ENCODE measurements at places on chromosomes 3 and 15.

DNA sequence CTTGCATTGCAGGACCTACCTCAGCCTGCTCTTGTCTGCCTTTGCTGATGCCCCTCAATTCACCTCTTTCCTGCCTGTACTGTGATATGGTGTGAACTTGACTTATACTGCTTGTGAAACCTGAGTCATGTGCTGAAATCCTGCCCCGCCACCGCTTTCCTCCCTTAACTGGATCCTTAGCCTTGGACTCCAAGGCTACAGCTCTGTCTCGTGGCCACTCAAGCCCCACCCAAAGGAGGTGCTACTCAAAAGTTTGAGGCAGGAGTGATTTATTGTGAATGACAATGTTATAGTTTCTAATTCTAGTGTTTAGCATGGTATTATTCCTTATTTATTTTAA lies 56.1 kb downstream of the MYZAP start:
- DNase-seq, result no peak

- no peak for DNase-seq
Measured at GRCh38 chr15:89490814-89491315, 5.5 kb downstream of the RHCG start.

DNA sequence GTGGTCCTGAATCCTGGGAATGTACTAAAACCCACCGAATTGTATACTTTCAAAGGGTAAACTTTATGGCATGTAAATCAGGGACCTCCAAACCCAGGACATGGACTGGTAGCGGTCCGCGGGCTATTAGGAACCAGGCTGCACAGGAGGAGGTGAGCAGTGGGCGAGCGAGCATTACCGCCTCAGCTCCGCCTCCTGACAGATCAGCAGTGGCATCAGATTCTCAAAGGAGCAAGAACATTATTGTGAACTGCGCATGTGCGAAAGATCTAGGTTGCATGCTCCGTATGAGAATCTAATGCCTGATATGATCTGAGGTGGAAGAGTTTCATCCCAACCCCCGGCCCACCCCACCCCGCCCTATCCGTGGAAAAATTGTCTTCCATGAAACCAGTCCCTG lies 22.2 kb downstream of the HEG1 start:
- DNase-seq, result no peak

DNA sequence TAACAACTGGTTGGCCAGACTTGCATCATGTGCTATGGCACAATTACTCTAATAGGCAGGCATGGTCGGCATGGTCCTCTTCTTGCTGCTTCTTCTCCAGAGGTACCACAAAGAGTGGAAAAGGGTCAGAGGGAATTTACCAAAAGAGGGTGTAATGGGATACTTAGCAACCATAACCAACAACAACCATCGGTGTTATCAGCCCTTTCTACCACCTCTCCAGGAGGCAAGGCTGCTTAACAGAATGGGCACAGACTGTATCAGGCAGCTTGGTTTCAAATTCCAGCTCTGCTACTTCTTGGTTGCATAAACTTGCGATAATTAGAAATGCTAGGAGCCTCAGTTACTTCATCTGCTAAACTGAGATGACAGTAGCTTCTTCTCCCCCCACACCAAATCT lies 284.6 kb upstream of the CRBN start:
- no peak for DNase-seq

GRCh38 chr3:130465521-130465920 lies 51.5 kb upstream of the COL6A6 start:
- DNase-seq, result no peak

DNA sequence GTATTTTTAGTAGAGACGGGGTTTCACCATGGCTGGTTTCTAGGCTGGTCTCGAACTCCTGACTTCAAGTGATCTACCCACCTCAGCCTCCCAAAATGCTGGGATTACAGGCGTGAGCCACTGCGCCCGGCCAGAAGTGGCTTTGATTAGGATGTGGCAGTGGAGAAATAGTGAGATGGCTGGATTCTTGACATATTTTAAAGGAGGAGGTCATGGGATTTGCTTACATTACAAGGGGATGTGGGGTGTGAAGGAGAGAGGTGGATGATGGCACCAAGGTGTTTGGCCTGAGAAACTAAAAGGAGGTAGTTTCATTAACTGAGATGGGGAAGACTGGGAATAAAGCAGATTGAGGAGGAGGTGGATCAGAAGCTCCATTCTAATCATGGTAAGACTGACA lies 15.0 kb upstream of the LTF start:
- no peak for DNase-seq

GRCh38 chr15:55250941-55251340 lies 38.7 kb downstream of the RAB27A start:
- DNase-seq, result no peak

DNA sequence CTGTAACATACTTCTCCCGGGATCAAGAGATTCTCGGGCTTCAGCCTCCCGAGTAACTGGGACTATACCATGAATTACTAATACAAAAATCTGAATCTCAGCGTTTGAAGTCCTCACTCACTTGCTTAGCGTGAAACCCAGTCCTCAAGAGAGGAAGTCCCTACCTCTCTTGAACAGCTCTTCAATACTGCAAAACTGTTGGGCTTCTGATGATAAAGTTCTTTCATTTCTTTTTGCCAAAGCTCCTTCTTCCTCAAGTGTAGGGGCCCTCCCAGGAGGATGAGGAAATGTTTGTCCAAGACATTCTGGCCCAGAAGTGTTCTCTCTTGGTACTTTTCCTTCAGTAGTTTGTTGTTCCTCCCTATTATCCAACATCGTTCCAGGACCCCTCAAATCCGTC lies 48.5 kb downstream of the FMN1 start:
- DNase-seq, result no peak

GRCh38 chr15:28981921-28982320 lies 96.1 kb downstream of the APBA2 start:
- no peak for DNase-seq

DNA sequence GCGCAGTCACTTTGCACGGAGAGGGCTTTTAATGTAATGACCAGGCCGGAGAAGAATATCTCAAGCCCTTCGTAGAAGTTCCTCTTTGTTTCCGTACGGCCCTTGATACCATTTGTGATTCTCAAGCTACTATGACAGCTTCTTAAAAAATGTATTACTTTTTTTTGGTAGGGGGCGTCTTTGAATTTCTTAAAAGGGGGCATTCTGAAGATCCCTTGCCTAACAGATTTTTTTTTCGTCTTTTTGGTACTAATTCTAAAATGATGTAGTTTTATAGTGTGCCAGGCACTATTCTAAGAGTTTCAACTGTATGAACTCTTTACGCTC lies 614.0 kb downstream of the MCTP2 start:
- DNase-seq, result no peak

DNA sequence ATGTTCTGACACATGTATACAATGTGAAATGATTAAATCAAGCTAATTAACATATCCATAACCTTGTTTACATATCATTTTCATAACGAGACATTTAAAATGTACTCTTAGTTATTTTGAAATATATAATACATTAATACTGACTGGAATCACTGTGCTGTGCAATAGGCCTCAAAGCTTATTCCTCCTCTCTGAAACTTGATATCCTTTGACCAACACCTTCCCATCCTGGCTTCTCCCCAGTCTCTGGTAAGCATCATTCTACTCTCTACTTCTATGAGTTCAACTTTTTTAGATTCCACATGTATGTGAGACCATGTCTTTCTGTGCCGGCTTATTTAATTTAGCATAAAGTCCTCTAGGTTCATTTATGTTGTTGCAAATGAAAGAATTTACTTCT lies 47.1 kb upstream of the IL20RB start:
- DNase-seq, result no peak

DNA sequence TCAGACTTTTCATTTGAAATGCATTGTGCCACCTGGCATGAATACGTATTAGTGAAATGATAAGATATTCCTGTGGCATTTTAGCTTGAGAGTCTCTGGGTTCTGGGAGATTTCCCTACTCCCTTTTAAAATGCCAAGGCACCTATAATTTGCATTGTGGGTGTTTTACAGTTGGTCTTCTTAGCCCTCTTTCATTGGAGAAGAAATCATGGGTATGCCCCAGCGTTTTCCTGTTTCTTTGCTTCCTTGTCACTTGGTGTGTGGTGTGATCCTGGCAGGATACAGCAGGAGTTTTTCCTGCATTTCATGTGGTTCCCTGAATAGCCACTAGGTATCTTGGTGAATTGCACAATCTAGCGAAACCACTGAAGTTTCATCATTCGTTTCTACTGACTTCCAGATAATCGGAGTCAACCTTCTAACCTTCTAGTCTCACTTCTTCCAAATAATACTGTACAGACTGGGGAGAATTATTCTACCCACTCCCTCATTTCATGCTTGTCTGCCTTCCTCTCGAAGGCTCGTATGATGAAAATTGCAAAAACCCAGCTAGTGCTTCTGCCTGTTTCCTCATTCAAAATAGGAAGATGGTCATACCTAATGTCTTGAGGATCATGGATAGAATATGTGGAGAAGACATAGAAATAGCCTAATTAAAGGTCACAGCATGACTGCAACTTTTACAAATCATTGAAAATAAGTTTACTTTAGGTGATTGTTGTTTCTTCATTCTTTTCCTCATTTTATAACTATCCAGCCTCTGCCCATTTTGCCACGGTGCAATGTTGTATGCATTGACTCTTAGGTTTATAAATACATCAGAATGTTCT lies 2.6 kb downstream of the BHLHE40 start:
- DNase-seq, result no peak

- DNase-seq, result no peak
Measured at GRCh38 chr3:42078677-42079076, 12.5 kb upstream of the TRAK1 start.

DNA sequence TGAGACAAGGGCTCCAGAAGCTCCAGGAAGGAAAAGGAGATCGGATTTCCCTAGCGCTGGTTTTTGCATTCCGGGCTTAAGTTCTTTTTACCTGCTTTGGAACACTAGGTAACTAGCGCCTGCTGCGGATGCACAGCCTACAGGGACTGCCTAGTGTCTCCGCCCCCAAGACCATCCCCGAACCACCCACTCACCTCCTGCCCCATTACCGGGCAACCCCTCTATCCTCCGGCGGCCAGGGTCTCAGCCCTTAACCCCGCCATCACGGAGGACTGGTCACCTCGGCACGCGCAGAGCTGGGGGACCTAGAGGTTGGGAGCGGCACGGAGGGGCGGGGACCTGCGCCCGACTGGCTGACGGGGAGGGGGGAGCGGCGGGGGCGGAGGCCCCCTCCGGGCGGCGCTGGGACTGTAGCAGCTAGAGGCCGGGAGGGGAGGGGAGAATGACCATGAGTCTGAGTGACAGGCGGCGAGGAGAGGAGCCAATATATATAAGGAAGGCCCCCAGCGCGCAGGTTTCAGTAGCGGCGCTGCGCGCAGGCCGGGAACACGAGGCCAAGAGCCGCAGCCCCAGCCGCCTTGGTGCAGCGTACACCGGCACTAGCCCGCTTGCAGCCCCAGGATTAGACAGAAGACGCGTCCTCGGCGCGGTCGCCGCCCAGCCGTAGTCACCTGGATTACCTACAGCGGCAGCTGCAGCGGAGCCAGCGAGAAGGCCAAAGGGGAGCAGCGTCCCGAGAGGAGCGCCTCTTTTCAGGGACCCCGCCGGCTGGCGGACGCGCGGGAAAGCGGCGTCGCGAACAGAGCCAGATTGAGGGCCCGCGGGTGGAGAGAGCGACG lies at the start of gene DLL4:
TSS of gene DLL4 (plus strand) at position 520 of the 839 bp plus-strand sequence. CDS start 329 bp downstream, outside the sequence.
- DNase-seq, result no peak

DNA sequence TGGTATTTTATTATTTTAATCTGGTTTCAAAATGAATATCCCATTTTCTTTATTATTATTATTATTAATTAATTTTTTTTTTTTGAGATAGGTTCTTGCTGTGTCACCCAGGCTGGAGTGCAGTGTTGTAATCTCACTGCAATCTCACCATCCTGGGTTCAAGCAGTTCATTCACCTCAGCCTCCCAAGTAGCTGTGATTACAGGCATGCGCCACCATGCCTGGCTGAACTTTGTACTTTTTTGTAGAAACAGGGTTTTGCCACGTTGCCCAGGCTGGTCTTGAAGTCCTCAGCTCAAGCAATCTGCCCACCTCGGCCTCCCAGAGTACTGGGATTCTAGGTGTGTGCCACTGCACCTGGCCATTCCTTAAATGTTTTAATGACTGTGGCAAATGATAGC lies 28.6 kb downstream of the DAG1 start:
- DNase-seq, result no peak

GRCh38 chr3:179250803-179251476 lies at the start of gene KCNMB3:
KCNMB3 (minus strand) TSS chr3:179251114; CDS start chr3:179250990, 124 bp downstream.
- no peak for DNase-seq

- no peak for DNase-seq
Measured at GRCh38 chr3:43294975-43295374, 8.6 kb downstream of the SNRK start.

- DNase-seq, result no peak
Measured at GRCh38 chr3:128468285-128468790, 1.6 kb upstream of the DNAJB8 start.

DNA sequence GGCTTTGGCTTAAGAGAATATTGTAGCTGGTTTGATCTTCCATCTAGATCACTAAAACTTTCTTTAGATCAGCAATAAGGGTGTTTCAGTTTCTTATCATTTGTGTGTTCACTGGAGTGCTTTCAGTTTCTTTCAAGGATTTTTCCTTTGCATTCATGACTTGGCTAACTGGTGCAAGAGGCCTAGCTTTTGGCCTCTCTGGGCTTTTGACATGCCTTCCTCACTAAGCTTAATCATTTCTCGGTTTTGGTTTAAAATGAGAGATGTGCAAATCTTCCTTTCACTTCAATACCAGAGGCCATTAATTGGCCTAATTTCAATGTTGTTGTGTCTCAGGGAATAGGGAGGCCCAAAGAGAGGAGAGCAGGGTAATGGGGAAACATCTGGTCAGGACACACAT lies 30.3 kb upstream of the CCNB2 start:
- no peak for DNase-seq

DNA sequence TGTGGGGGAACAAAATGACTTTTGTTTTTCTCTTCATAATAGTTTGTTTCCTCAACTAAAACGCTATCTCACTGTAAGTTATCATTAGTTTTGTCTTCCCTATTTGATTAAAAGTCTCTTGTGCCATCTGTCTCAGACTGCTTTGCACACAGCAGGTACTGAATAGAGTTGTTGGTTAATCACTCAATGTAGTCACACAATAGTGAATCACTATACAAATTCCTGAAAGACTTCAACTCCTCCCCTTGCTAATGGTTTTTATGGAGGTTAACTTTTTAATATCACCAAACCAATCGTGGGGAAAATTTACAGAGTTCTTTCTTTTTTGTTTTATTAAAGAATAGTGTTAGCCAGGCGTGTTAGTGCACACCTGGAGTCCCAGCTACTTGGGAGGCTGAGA lies 2.6 kb upstream of the NGLY1 start:
- no peak for DNase-seq

GRCh38 chr3:105764378-105765307 lies 104.2 kb downstream of the CBLB start:
- no peak for DNase-seq

- DNase-seq, result no peak
Measured at GRCh38 chr15:52486003-52486996, 42.4 kb downstream of the MYO5A start.

- DNase-seq, result no peak
Measured at GRCh38 chr3:31102196-31102879, 207.9 kb upstream of the GADL1 start.

GRCh38 chr3:160400702-160401150 lies 1.3 kb downstream of the SMC4 start:
- DNase-seq, result no peak

- DNase-seq, result no peak
Measured at GRCh38 chr3:173753593-173753992, 356.0 kb downstream of the NLGN1 start.

- no peak for DNase-seq
Measured at GRCh38 chr3:146159616-146160320, 1.2 kb downstream of the PLOD2 start.

- DNase-seq, result no peak
Measured at GRCh38 chr3:147406028-147406931, at the start of gene ZIC4. ZIC4 (minus strand) TSS chr3:147406543; CDS start chr3:147402797, 3,746 bp downstream.
